NCI-H446 treated with DMSO at 0.1 percent for 48 hours (cell line): ENCODE measurements at places on chromosomes 4 and X.

DNA sequence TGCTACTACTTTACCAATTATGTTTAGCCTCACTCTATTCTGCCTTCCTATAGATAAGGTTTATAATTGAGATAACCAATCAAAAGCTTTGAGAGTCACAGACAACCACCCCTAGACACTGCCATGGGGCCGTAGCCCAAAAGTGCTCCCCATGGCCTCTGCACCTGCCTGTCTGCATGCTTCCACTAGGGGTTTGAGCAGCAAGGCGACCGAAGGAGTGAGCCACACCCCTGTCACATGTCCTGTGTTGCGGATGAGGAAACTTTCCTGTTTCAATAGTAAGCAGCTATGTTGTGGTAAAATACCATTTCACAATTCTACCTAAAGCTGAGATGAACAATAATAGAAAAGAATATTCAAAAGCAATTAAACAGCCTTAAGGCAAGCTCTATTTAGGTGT is 856.0 kb upstream of the FRG1 start:
- DNase-seq, result no peak

DNA sequence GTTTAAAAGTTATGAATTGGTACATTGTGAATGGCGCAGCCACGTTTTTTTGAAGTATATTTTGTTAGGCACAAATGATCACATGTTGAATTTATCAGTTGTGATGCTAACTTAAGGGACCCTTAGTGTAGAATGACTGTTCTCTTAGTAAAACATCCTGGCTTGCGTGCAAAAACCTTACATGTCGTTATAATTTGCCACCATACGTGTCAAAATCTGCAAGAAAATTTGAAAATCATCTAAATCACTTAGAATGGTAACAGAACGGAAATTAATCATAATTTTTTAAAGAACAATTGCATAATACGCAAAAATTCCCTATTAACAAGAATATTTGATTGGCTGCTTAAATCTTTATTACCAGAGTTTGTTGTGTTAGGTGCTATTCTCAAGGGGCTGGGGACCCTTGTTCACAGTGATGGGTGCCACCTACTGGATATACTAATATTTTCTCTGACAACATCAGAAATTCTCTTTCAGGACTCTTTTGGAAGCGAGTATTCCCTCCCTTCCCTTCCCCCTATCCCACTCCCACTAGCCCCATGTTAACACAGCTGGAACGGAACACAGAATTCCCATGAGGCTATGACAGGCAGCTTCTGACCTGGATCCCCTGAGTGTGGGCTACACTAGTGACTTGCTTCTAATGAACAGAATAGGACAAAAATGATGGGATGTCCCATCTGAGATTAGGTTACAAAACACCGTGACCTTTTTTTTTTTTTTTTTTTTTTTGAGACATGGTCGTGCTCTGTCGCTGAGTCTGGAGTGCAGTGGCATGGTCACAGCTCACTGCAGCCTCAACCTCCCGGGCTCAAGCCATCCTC is 71.8 kb downstream of the SUPT20HL2 start:
- peak; percentile 42 for DNase-seq

DNA sequence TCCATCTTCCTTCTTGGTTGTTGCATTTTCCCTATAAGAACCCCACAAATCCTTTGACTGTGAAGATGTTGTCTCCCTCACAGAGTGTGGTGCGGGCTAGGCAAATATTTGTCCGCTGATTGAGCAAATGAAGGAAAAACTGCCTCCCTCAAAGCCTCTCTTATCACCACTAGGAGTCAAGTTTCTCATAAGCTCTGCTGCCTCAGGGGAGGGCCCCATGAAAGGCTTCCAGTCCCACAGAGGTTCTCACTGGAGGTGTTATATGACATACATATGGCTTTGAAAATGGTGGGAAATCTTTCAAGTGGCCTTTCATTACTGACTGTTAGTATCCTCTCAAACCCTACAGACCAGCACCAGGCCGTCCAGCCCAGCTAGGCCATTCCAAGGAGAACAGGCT is 9.3 kb downstream of the VGLL1 start:
- DNase-seq, result no peak

GRCh38 chrX:11269006-11269405 is 24.2 kb upstream of the AMELX start:
- DNase-seq, result no peak

DNA sequence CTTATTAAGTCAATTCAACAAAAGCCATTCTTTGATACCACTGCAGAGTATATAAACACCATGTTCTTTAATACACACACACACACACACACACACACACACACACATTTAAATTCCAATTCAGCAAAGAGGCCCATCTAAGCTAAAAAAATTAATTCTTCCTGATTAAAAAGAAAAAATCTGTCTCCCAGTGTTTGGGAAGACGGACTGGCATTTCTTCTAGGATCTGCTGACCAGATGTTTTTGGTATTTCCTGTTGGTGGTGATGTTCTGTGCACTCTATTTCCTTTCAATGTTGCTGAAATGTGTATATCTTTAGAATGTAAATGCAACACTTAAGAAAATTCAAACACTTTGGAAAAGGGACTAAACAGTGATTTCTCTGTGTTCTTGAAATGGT is 243.8 kb downstream of the THOC2 start:
- no peak for DNase-seq

DNA sequence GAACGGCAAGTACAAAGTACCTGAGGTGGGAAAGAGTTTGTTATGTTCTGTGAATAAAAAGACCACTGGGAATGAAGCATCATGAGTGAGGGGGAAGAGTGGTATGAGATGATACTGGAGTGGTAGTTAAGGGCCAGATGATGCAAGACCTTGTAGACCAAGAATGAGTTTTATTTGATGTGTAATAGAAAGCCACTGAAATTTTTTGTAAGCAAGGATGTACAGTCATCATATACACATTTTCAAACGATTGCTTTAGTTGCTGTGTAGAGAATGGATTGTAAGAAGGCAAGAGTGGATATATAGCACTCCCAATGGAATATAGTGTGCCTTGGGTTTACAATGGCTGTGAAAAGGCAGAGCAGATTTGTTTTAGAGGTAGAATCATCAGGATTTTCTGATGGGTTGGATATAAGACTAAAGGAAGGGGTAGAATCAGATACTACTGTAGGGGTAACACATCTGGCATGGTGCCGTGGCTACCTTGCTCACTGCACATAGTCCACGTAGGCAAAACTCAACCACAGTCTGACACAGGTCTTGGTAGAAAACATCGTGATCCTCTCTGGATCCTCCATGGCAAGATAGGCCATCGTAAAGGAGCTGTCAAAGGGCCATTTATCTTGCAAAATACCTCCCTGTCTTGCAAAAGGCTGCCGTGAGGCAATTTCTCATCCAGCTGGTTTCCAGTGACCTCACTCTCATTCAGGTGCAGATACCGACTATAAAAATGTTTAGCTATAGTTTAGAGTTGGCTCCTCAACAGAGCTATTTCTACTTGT is 14.9 kb downstream of the TIFA start:
- no peak for DNase-seq

GRCh38 chrX:38438321-38438720 is 85.9 kb downstream of the OTC start:
- no peak for DNase-seq

DNA sequence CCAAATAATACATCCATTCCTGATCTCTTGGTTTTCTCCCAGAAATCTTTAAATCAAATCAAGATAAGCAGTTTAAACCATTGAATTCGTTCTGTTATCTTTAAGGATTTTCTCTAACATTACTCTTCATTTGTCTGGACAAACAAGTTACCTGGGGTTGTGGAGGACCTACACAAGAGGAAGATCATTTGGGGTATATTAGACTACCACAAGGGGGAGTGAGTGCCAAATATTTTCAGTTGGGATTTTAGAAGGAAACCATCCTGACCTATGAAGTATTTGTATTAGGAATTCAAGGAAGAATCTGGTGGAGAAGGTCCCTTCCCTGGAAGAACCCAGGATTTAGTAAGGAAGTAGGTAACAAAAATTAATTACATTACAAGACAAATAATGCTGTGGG is 12.0 kb upstream of the DCHS2 start:
- DNase-seq, result no peak

DNA sequence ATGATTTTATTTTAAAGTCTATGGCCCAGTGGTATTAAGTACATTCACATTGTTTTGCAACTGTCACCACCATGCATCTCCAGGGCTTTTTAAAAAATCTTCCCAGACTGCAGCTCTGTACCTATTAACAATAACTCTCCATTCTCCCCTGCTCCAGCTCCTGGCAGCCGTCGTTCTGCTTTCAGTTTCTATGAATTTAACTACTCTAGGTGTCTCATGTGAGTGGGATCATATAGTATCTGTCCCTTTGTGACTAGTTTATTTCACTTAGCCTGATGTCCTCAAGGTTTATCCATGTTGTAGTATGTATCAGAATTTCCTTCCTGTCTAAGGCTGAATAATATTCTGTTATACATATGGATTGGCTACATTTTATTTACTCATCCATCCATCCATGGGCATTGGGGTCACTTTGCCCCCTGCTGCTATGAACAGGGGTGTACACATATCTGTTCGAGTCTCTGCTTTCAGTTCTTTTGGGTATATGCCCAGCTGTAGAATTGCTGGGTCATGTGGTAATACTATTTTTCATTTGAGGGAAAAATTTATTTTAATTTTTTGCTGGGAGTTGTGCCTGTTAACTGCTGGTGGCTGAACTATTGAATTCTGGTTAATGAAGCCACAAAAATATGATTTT is 131.3 kb downstream of the ARHGAP10 start:
- DNase-seq, result no peak

DNA sequence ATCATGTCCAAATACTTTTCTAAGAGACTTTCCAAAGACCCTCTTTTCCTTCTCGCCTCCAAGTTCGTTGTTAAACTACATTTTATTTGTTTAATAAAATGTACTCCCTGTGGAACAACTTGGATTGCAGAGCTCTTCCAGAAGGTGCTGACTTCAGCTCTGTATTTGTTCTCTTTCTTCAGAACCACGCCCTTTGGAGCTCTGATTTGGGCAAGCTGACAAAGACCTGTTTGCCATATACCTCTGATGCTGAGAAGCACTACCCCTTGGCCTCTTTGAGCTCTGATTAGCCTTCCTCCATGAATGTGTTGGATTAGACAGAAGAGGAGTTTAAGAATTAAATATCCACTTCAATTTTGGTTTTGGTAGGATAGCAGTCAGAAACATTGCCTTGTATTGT is 815.1 kb upstream of the POU3F4 start:
- no peak for DNase-seq

DNA sequence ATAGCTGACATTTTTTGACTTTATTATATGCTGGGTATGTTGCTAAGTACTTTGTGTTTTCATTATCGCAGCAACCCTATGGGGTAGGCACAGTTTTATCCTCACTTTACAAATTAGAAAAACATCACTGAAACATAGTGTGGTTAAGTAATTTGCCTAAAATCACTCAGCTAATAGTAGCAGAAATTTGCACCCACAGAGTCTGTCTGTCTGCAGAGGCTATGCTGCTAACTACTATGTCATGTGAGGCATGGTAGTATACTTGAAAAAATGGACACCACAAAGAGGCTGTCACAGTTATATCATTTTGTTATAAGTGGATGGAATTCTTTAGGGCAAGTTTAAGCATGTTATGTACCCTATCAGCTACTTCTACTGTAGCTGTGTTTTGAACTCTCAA is 69.0 kb downstream of the STAG2 start:
- no peak for DNase-seq

- DNase-seq, result no peak
Observed at GRCh38 chr4:109077505-109077904, 225.0 kb downstream of the COL25A1 start.
